Stimulated activated CD8-positive, alpha-beta memory T cell treated with anti-CD3 and anti-CD28 coated beads, Interleukin-7, amount 100 ng/mL, for 1 hour (primary cell): ENCODE measurements at places on chromosomes 6 and 20.

DNA sequence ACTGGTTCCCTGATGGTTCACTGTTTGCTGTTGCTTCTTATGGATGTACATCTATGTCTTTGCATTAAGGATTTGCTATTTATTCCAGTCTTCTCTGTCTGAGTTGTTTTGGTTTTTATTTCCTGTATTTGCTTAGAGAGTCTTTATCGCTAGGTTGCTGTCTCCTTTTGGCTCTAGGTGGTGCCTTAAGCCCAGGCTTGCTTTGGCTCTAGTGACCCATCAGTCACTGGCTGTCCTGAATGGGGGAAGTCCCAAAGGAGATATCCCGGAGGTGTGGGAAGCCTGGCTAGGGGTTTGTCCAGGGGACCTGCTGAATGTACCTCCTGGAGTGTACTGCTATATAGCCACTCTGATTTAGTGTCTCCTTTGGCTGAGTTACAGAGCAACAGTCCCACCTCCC is 53.4 kb downstream of the MCHR2 start:
- no peak for DNase-seq

DNA sequence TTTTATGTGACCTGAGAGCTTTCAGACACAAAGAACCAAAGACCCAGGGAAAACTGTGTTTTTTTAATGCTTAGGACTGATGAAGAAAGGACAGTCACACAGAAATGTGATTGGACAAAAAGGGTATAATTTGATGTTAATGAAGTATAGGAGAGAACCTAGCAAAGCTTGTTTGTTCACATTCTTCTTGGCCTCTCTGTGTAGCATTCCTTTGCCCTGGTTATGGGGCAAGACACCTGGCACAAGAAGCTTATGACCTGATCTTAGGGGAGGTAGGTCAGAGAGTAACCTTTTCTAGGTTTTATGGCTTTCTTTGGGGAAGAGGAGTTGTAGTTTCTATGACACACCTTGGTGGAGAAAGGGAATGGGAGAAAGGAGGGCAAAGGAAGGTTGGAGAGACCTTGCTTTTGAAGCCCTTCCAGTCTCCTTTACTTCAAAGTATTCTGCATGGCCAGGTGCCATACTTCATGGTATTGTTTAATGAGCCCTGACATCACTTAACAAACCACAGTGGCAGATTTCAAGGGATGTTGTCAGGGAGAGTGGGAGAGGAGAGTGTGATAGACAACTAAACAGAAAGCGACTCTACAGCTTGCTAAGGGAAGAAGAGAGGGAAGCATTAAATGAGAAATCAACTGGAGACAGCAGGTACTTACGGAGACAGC is 701.8 kb upstream of the FLRT3 start:
- DNase-seq: no peak

DNA sequence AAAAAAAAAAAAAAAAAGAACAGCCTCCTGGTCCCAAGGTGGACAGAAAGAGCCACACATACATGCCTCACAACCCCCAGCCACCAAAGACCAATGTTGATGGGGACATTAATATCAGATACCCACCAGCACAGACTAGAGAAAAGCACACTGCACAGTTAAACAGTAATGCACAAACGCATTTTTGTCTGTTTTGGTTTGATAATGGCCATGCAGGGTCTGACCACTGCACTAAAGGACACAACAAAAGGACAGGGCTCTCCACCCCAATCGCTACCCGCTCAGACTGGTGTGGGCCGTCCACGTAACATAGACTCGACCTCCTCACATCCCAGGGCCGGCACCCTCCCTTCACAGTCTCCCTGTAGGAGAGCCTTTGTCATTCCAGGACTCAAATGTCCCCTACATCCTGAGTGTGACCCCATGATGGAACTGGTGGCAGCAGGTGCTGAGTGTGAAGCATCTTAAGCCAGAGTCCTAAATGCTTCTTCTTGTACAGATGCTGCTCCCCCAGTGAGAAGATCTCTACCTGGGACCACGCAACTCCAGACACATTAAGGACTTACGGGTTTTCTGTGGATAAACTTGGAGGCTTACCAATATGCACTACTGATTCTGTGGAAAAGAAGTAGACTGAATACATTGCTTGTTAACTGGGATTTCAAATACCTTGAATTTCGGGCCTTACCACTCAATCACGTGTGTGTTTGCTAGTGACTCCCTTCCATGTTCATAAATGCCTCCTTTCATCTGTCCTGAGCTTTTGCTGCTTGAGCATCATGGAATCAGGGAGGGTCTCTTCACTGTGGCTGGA is 28.0 kb downstream of the RRBP1 start:
- no peak for DNase-seq

- DNase-seq: no peak
Measured at GRCh38 chr6:96301781-96302180, 219.8 kb upstream of the UFL1 start.

DNA sequence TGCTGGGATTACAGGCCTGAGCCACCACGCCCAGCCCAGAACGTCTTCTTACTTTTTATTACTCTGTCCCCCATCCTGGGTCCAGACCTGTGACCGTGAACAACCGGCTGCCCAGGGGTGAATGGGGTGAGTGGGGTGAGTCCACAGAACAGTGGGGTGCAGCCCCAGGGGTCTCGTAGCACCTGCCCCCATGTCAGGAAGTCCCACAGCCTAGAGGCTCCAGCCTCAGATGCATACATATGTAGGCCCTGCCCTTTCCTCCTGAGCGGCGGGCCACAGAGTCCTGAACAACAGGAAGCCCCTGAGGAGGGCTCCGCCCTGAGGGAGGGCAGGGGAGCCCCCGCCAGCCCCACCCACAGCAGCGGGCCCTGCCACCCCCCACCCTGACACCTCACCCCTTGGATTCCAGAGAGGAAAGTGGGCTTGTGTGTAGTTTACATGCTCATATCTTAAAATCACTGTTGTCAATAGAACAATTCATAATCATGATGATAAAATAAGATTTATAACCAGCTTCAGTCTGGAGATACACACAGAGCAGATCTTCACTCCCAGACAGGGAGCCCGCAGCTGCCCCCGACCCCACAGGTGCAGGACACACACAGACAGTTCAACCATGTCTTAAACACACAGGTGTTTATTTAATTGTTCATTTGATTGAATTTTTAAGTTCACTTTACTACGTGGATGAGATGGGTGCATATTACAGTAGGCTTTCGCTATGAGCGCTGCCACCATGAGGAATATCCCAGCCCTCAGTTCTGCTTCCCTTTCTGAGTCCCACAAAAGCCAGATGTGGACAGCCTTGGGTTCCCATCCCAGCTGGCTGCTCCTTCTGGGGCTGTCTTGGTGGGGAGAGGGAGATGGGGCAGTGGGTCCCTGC is 12.4 kb upstream of the GMEB2 start:
- DNase-seq: peak; percentile 50

GRCh38 chr20:20812136-20812535 is 99.7 kb upstream of the RALGAPA2 start:
- no peak for DNase-seq

DNA sequence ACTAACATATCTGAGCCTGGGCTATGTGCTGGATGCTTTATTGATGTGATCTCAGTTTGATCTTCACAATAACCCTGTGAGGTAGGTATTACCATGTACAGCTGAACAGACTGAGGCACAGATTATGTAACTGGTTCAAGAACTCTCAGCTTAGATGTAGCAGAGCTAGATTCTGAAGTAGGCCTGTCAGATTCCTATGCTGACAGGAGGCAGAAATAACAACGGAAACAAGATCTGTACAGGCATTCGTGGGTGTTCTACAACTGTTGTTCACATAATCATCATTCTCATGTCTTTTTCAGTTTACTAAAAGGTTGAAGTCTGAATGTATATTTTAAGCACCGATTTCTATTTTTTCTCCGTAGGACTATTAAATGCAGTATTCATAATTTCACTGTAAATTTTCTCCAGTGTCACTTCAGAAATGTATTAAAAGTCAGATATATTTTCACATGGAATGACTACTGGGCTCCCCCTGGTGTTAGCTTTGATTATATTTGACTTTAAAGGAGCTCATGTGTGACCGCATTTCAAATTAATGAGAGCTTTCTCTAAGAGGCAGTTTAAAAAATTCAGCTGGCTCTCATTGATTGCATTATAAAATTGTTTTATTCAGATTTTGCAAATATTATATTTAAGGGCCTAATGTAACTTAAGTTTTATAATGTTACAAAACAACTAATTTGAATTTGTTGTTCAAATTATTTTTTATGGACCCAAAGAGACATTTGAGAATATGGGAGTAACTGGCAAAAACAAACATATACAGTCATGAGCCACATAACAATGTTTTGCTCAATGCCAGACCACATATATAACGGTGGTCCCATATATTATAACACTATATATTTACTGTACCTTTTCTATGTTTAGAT is 36.4 kb upstream of the SLC17A4 start:
- DNase-seq: no peak

DNA sequence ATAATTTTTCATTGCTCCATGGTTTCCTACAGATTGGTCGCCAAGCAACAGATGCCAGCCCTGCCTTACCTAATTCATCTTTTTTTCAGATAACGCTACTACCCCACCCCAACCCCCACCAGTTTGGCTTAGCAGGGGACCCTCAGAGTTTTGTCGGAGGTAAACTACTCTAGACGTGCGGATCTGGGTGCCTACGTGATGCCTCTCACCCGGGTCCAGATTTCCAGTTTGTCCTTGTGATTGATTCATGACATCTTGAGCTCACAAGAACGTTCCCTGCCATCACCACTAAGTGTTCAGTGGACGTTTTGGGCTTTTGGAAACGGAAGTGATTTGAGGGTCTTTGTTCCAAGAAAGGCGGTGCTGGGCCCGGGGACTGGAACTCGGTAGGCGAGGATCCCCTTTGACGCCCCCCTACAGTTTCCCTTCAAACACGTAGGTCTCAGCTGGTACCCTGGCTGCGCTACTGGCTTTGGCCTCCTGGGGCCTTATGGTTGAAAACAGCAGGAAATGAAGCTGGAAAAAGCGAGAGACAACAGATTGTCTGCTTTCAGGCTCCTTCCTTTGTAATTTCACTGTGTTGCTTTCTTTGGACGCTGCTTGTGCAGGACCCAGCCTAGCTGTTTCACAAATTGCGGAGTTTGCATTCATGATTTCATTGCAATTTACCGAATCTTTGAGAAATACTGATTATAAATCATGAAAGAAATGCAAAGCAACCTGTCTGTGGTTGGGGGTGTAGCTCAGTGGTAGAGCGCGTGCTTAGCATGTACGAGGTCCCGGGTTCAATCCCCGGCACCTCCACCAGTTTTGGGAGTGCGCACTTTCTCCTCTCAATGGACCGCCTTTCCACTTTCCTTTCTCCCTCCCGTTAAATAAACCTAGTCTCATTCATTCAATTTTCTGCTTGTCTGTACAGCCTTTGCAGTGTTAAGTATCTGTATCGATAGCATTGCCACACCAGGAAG is 81.0 kb downstream of the GPX5 start:
- no peak for DNase-seq

DNA sequence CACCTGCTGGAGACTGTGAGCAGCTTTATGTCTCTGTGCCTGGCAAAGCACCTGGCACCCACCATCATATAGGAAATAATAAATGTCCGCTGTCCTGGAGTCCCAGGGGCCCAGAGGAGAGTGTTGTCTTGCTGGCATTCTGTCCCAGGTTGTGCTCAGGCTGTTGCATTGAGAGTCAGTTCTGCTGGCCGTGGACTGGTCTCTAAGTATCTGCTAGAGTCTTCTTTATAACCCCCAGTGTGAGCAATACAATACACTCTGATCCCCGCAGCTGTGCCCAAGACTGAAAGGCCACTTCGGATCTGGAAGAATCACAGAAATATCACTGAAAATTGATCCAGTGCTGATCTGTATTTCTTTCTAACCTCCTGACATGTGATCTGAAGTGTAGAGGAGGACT is 38.3 kb upstream of the HINT3 start:
- DNase-seq: no peak

DNA sequence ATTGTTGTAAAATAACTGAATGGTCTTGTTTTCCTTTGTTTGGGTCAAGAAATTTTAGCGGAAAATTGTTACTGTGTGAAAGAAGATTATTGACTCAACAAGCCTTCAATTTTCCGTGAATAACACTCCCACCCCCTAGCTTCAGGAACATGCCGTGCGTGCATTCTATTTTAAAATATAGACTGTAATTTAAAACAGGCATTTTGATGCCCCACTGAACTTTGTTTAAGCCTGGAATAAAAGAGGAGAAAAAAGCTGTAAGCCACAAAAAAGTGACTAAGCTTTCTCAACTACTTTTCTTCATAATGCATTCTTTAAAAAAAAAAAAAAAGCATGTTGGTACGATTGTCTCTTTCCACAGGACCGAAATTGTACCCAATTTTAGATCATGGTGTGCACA is 166.0 kb downstream of the ARID1B start:
- DNase-seq: no peak

DNA sequence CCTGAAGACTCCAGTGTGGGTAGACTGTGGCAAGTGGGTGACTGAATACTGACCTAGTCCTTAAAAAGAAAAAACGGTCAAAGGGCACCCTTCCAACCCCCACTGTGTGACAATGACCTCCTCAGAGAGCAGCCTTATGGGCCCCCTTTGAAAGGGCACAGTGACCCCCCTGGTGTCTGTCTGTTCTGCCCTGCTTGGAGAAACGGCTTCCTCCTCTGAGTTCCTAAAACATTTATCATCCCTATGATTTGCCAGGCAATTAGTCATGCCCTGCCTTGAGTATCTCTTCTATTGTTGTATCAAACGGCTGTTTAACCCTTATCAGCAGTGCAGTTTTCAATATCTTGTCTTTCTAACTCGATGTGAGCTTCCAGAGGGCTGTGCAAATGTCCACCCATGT is 21.0 kb upstream of the STX16 start:
- DNase-seq: no peak

DNA sequence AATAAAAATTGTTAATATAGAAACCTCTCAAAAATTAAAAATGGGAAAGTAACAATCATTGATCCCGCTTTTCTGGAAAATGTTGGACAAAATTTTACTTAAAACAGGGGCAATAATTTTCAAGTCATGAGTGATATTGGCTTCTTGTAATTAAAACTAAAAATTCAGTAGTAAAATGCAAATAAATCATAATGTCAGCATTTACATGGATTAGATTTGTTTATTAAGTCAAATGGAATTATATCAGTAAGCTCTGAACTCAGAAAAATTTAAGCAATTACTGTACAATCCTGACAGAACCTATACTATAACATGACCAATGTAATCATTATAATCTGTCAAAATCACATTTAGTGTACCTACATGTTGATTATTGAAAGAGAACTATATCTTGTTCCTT is 39.9 kb upstream of the NKX2-4 start:
- no peak for DNase-seq

DNA sequence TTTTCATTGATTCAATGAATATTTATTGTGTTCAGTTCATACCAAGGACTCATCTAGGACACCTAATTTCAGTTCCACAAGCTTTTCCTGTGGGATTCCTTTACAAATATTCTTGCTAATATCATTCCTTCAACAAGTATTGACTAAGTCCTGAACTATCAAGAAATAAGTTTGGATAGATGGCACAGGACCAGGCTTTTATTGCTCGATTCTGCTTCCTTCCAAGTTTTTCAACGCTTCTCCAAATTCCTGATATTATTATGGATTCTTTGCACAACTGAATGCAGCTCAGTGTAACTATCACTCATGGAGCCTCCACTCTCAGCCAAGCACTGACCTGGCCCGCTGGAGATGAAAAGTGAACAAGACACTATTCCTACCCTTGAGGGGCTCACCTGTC is 32.7 kb upstream of the COL21A1 start:
- DNase-seq: no peak

- DNase-seq: peak; percentile 51
Measured at GRCh38 chr6:33430991-33431879, 11.4 kb downstream of the SYNGAP1 start.

GRCh38 chr20:34249291-34249690 is 8.1 kb downstream of the ASIP start:
- no peak for DNase-seq
